T-helper 17 cell (primary cell): ENCODE measurements at places on chromosomes 11 and 22. TPM values are rescaled to one million over a fixed set of nuclear protein-coding genes. Genes with fewer than 3 reads are reported as not detected.
A peak's percentile ranks its signal among the peaks of the same experiment; 100 is the strongest.

ZNF195 gene
- 21.5 TPM for total RNA-seq

DNA sequence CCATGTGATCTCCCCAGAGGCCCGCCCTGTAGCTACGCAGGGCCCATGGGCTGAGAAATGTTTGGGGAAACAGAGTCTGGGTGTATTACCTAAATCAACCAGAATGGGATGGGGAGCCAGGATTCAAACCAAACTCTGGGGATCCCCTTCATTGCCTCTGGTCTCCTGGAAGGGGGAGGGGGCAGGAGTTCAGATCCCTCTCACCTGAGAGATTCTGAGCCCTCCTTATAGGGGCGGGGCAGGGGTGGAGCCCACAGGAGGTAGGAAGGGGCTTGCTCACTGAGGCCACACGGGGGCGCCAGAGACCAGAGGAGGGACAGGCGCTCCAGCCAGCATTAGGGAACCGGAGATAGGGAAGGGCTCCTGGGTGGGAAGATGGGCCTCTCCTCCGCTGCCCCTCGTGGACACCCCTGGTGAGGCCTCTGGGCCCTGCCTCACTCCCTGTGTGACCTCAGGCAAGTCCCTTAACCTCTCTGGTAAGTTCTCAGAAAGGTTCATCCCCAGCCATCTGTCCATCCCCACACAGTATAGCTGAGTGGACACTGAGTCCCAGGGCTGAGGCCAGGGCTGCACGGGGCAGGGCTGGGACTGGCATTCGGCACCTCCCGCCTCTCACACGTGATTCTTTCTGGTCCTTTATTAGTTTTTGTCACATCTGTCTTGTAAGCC, 2.7 kb upstream of the CDC42BPG start:
- DNase-seq: peak; percentile 85

FOXRED2 gene
- total RNA-seq: 1.0 TPM

- DNase-seq: no peak
These were observed 747 bp downstream of the NXF1 start for GRCh38 chr11:62804310-62805075.

DNA sequence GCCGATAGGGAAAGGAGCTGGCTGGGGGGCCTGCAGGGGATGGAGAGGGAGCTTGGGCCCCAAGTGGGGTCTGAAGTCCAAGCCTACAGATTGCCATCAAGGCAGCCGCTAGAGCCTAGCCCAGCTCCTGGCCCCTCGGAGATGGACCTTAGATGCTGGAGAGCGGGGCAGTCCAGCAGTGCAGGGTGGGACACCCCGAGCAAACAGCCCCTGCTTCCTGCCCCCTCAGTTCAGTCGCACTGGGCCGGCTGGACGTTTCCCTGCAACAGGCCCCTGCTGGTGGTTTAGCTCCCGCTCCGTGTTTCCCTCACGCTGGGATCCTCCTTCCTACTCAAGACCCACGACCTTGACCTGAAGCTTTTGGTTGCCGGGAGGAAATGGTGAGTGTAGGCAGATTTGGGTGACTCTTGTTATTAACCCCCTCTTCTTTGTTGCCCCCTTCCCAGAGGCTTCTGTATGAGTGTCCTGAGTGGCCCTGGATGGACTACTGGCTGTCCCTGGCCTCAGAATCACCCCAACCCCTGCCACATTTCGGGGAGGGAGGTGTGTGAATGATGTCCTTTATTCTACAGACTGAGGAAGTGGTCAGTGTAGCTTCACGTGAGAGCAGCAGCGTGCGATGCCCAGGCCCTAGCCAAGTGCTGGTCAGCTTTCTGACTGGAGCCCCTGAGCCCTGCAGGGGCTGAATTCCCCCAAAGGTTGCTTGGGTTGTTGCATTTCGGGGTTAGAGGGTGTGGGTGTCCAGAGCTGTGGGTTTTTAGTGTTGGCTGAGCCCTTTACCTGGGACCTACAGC, 2.7 kb downstream of the ST3GAL4 start:
- no peak for DNase-seq

NTM gene
- not detected for total RNA-seq

FAM83F gene
- 1.6 TPM for total RNA-seq

KRTAP5-9 gene
- total RNA-seq: not detected

PLEKHB1 gene
- total RNA-seq: 33.8 TPM

- no peak for DNase-seq
These were observed 1089.1 kb downstream of the TBC1D22A start for GRCh38 chr22:47851586-47851985.

DNA sequence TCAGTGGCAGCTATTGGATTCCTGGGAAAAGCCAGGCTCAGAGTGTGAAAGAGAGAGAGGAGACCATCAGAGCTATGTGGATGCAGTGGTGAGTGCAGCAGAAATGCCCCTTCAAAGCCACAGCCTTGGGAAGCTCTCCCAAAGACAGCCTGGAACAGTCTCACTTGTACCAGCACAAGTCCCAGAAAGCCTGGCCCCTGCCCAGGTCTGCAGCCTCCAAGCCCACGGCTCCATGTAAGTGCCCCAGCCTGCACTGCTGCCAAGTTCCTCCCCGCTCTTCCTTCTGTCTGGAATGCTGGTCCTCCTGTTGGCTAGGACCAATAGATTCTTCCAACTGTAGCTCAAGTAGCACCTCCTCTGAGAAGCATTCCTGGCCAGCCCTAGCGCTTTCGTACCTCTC, 539.7 kb downstream of the MIAT start:
- DNase-seq: no peak

DNA sequence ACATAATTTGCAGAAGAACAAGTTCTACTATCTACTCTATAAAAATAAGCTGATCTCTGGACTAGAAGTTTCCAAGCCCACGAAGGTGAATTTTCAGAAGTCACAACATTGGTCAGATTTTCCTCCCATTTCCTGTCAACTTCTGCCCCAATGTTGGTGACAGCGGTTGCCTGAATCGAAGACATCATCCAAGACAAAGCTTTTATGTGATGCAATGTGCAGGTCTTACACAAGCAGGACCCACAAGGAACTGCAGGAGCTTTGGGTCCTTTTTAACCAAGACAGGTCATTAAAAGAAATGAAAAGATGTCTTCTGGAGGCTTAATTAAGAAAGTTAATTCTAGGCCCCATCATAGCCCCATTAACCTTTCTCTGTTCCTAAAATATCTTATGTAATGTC, 125.6 kb upstream of the BLID start:
- no peak for DNase-seq

DNA sequence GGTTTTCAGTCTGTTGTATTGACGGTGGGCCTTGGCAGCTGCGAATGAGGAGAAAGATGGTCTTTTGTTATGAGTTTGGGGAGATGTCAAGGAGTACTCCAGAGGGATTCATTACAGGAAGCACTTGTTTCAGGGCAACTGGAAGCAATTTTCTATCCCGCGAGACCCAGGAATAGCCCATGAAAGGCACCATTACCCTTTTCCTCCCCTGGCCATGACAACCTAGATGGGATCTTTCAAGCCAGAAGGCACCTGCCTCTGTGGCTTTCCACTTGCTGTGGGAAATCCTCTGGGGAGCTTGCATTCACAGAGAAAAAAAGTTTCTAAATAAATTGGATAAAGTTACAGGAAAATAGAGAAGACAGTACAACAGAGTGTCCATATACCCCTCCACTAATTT, 2.7 kb downstream of the ZNF215 start:
- DNase-seq: no peak

LTO1 gene
- 43.2 TPM for total RNA-seq

UPK3A gene
- total RNA-seq: 0.37 TPM

ANO9 gene
- 165 TPM for total RNA-seq

- DNase-seq: no peak
These were observed 232.2 kb downstream of the GUCY1A2 start for GRCh38 chr11:106785913-106786650.

CDHR5 gene
- total RNA-seq: not detected

DNA sequence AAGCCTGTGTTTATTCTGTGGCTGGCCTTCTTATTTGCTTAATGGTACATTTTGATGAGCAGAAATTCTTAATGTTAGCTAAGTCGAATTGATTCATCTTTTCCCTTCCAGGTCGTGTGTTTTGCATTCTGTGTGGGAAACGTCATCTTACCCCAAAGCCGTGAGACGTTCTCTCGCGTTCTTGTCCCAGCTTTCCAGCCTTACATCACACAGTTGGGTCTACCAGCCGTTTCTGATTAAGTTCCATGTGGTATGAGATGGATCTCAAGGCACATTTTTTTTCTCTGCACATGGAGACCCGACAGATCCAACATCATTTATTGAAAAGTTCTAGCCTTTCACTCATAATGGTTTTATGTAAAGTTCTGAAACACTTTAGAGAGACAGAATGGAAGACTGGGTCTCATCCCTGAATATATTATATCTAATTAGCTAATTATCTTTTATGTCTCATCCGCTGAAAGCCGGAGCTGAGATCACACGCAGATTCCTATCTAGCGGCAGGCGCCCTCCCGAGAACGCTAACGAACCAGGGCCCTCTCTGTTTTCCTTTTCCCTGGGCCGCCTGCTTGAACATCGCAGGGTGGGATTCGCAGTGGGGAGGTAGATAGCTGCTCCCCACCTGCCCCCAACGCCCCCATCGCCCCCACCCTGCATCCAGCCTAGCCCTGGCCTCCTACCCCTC, 1162.2 kb downstream of the BRD1 start:
- DNase-seq: no peak

UPB1 gene
- total RNA-seq: 1.5 TPM

OR4A16 gene
- total RNA-seq: not detected

UVRAG gene
- total RNA-seq: 25.2 TPM

OR10D3 gene
- not detected for total RNA-seq

- DNase-seq: no peak
These were observed 11.0 kb upstream of the SPDYC start for GRCh38 chr11:65159012-65159411.

DNA sequence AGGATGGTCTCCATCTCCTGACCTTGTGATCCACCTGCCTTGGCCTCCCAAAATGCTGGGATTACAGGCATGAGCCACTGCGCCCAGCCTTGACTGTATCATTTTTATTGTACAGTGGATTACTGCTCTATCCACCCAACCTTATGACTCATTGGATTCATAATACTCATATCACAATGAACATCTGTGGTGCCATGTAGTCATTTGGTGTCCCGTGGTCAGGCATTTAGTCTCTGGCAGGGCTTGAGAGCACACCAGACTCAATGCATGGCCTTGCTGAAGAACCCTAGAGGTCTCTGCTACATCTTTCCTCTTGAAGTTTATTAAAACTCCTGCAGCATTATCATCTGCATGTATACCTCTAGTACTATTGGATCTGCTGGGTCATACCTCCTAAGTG, 98.0 kb upstream of the LDLRAD3 start:
- no peak for DNase-seq

DNA sequence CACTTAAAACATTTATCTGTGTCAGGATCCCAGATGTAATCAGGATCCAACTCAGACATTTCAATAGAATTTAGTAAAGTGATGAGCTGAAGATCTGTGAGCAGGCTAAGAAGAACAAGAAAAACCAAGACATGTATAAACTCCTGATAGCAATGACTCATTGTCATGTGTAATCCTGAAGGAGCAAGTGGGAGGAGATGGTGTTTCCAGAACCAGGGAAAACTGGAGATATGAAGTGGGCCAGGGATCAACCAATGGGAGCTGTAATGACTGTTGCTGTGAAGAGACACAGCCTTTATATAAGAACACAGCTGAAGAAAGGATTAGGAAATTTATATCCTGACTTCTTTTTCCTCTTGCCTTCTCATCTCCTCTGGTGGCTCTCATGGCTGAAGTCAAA, 682.5 kb upstream of the ARHGAP42 start:
- no peak for DNase-seq

DNA sequence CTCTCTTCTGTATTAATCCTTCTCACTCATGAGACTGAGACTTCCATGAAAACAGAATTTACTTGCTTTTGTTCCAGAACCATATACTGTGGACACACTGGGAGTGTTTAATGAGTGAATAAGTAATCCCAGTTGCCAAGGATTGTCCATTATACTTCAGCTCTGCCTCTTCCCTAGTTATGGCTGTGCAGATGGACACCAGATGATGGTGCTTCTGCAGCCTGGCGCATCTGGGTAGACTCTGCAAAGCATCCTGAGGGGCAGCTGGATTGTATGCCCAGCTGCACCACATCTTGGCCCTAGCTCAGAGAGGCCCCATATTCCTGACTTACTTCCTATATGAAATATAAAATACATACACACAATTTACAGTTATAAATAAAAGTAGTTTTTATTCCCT, 43.5 kb downstream of the DBX1 start:
- DNase-seq: no peak

DNA sequence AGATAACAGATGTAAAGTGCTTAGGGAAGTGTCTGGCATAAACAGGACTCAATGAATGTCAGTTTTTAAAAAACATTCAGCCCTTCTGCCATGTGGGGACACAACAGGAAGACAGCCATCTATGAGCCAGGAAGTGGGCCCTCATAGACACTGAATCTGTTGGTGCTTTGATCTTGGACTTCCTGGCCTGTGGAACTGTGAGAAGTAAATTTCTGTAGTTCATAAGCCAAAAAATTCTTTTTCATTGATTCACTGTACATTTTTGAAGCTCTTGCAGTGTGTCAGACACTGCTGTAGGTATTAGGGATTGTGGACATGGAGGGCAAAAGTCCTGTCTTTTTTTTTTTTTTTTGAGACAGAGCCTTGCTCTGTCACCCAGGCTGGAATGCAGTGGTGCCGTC, 188.6 kb downstream of the HIPK3 start:
- no peak for DNase-seq

DNA sequence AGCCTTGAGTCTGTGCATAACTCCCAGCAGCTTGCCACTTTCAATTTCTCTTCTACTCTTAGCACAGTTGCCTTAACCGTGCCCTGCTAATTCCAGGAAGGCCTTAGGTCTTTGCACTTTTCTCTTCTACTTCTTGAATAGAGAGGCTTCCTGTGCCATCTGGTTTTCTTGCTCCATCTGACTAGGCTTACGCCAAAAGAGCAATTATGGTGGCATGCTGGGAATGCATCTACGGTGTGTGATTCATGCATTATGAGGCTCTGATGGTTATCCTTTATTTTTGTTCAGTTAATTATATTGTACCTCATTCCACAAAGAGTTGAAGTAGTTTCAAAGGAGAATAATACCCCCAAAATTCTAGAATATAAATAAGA, 29.4 kb downstream of the SIK2 start:
- no peak for DNase-seq

GRCh38 chr22:43228330-43228729, 41.4 kb upstream of the TTLL12 start:
- DNase-seq: no peak

GRCh38 chr11:78323363-78323762, 94.3 kb downstream of the GAB2 start:
- no peak for DNase-seq

ALDH3B2 gene
- not detected for total RNA-seq

DNA sequence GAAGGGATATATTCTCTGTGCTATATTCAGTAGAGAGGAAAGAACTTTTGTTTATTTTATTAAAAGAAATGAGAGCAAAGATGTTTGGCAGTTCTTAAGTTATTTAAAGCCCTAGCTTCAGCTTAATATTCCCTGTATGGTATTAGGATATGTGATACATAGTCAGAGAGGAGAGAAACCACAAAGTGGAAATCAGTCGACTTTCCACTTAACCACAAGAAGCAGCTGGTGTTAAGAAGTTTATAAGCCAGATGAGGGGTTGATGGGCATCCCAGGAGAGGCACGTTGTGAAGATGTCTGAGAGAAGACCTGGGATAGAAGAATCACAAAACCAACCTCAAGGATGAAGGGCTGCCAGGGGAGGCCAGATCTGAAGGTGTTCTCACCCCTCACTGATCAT, 23.3 kb upstream of the PHF21B start:
- no peak for DNase-seq

GRCh38 chr22:33024626-33025025, 33.6 kb downstream of the SYN3 start:
- no peak for DNase-seq

- no peak for DNase-seq
These were observed 61.2 kb downstream of the TBC1D22A start for GRCh38 chr22:46823654-46824053.
